ENCODE measurements at places on chromosomes 3 and 15. TPM values are rescaled to one million over a fixed set of nuclear protein-coding genes. Genes with fewer than 3 reads are reported as not detected.
A peak's percentile ranks its signal among the peaks of the same experiment; 100 is the strongest.

GRCh38 chr3:56573501-56573900 lies 16.5 kb downstream of the CCDC66 start:
- no peak for DNase-seq

DNA sequence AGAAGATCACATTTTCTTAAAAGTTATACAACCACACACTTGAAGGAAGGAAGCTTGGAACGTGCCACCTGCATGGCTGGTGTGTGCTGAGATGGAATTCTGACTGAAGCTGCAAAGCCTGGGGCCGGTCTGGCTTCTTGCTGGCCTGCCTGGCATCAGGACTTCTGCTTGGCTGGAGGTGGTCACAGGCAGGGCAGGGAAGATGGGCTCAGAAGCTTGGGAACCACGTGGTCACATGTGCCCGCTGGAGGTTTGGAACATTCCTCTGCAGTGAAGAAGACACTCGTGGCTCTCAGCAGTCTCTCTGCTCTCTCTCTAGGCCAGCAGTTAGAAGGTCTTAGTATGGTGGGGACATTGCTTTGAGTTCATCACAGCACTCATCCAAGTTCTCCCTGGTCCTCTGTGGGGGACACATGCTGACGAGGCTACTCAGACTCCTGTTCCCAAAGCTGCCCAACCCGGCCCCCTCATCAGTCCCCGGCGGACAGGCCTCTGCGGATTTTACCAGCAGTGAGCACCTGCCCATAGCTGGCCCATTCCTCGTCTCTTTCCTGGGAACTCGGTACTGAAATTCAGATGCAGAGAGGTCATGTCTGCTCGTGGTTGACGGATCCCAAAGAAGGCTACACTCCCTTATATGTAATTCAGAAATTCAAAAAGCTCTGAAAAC lies 229.0 kb downstream of the ADAMTS17 start:
- DNase-seq = no peak

GRCh38 chr15:42836251-42836650 lies 84.3 kb downstream of the TTBK2 start:
- no peak for DNase-seq

DNA sequence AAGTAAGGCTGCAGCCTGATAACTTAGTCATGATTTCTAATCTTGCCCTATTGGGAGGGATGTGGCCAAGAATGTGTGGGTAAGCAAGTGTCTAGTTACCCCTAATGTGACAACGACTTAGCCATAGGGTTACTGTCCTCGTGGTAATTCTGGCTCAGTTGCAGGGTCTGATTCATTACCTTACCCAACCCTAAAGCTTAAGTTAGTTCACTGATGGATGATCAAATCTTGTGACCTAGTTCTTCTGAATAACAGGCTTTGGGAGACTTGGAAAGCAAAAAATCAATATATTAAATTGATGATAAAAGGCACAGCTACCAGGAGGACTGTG lies 1.6 kb upstream of the INTS14 start:
- DNase-seq = no peak

- no peak for DNase-seq
Observed at GRCh38 chr3:152737021-152737908, 97.7 kb upstream of the P2RY1 start.

DNA sequence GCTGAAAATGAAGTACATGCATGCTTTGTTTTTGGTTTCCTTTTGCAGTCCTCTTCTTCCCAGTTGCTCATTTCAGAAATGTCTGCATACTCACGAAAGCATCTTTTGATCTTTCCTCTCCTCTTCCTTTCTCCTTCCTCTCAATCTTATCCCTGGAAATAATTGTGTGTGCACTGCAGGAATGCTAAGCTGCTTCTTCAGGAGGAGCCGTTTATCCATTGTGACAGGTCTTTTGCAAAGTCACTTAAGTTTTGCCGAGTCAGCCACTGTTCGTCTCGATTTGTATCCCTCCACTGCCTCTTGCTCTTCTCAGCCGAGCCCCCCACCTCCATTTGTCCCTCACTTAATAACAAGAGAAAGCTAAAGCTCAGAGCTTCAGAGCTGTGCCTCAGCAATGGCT lies 597.6 kb downstream of the AGBL1 start:
- no peak for DNase-seq

Gene AGBL1
- not detected for total RNA-seq

GRCh38 chr3:123678108-123678511 lies 93.3 kb upstream of the HACD2 start:
- DNase-seq = no peak

- no peak for DNase-seq
Observed at GRCh38 chr3:41836360-41837134, 125.4 kb downstream of the ULK4 start.

GRCh38 chr3:86969500-86970189 lies 21.3 kb downstream of the VGLL3 start:
- no peak for DNase-seq

DNA sequence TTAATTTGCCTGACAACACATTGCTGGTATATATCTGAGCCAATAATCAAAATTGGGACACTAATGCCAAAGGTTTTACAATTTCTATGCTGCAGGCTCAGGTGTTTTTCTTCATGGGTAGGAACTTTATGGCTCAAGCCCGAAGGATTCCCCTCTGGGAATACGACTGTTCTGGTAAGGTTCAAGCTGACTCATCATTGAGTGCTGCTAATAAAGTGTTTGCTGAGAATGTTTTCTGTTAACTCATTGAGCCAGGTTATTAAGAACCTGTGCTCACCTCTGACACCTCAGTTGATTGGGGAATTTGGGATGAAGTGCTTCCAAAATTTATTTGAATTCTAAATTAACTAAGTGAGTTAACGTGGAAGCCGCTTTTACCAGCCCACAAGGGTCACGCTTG lies 135.8 kb upstream of the CTDSPL start:
- DNase-seq = no peak

GRCh38 chr15:47529241-47529640 lies 188.1 kb upstream of the SEMA6D start:
- DNase-seq = no peak

DNA sequence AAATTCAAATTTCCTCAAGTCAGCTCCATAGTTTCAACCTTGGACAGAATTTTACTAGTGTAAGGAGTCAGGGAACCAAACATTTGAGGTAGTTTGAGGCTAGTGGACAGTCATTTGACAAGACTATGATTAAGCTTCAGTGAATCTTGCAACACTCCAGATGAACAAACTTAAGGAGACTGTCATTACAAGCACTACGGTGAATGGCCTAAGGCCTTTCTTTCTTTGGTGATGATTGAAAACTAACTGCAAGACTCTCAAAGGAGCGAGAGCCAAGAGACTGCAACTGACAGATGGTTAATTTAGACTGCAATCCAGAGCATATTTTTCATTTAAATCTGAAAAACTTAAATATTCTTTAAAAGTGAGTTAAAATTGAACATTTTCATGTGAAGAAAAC lies 272.3 kb upstream of the NECTIN3 start:
- DNase-seq = no peak

DNA sequence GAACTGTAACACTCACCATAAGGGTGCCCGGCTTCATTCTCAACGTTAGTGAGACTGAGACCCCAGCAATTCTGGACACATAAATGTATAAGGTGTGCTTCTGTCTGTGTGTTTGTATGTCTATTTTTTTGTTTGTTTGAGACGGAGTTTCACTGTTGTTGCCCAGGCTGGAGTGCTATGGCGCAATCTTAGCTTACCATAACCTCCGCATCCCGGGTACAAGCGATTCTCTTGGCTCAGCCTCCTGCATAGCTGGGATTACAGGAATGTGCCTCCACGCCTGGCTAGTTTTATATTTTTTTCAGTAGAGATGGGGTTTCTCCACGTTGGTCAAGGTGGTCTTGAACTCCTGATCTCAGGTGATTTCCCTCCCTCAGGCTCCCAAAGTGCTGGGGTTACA lies 43.3 kb upstream of the C2CD4B start:
- DNase-seq = no peak

DNA sequence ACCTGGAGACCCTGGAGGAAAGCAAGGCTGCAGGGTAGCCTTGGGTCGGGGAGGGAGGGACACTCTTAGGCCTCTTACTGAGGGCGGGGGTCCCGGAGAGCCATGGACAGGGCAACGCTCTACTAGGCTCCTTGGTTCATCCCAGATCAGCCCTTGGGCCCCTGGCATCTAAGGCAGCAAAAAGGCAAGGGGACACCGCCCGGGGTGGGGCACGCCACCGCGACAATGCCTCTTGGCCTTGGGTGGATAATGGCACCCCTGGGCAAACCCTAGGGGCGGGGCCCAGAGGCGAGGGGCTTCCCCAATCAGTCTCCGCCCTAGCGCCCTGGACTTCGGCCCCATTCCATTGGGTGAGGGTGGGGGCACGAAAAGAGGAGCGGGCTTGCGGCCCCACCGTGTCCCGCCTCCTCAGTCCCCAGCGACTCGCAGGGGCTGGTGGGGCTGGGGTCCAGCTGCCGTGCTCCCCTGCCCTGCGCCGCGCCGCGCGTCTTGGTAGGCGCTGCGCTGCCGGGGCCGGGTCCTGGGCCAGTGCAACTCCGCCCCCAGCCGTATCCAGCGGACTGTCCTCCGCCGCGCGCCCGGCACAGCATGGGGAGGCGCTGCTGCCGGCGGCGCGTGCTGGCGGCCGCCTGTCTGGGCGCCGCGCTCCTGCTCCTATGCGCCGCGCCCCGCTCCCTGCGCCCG lies at the start of gene CHST13:
Gene CHST13, plus strand, starts transcription at position 411 of the 684 bp plus-strand sequence. Its CDS starts 178 bp downstream, at position 589.
- DNase-seq = peak; percentile 48

Gene ADCY5
- total RNA-seq = 27.4 TPM

- DNase-seq = no peak
Observed at GRCh38 chr3:139281522-139282196, 62.2 kb upstream of the MRPS22 start.

- peak; percentile 74 for DNase-seq
Observed at GRCh38 chr3:39383045-39383880, at the start of gene SLC25A38. Gene SLC25A38 (plus strand): TSS chr3:39383370. CDS start chr3:39383725, 355 bp downstream.

- DNase-seq = no peak
Observed at GRCh38 chr3:38996193-38996592, 55.6 kb downstream of the SCN11A start.

DNA sequence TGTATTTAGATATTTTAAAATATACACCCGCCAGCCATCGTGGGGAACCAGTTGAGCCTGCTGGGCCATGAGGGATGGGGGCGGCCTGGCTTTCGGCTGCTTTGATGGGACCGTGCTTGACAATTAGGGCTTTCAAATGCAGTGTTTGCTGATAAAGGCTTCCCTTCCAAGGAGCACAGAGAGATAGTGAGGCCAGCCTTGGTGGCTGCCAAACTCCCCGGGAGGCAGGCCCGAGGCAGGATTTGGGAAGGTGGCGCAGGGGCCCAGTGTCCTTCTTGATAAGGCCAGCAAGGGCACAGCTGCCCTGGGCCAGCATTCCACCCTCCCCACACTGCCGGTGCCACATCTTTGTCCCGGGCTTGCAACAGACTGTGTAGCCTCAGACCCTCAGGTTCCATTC lies 75.6 kb downstream of the LINGO1 start:
- no peak for DNase-seq

- no peak for DNase-seq
Observed at GRCh38 chr15:28881170-28881569, 4.6 kb upstream of the APBA2 start.

DNA sequence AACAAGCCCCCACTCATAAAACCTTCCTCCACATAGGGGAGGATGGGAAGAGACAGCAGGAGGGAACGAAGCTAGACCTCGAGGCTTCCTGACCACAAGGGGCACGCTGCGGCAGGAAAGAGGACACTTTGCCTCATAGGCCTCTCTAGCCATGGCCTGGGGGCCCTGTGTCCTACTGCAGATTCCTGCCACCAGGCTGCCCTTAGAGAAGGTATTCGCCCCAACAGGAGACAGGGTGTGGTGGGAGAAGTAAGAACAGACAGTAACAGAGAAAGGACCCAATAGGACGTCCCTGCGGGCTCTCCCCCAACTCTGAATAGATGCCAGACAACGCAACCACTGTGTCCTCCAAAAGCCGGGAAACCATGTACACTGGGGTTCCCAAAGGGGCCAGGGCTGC lies 36.8 kb downstream of the ADCY5 start:
- DNase-seq = no peak

GRCh38 chr3:47874438-47874837 lies 71.5 kb downstream of the DHX30 start:
- no peak for DNase-seq

Gene PXK
- 21.6 TPM for total RNA-seq

GRCh38 chr15:32959077-32959476 lies 235.4 kb downstream of the FMN1 start:
- no peak for DNase-seq

DNA sequence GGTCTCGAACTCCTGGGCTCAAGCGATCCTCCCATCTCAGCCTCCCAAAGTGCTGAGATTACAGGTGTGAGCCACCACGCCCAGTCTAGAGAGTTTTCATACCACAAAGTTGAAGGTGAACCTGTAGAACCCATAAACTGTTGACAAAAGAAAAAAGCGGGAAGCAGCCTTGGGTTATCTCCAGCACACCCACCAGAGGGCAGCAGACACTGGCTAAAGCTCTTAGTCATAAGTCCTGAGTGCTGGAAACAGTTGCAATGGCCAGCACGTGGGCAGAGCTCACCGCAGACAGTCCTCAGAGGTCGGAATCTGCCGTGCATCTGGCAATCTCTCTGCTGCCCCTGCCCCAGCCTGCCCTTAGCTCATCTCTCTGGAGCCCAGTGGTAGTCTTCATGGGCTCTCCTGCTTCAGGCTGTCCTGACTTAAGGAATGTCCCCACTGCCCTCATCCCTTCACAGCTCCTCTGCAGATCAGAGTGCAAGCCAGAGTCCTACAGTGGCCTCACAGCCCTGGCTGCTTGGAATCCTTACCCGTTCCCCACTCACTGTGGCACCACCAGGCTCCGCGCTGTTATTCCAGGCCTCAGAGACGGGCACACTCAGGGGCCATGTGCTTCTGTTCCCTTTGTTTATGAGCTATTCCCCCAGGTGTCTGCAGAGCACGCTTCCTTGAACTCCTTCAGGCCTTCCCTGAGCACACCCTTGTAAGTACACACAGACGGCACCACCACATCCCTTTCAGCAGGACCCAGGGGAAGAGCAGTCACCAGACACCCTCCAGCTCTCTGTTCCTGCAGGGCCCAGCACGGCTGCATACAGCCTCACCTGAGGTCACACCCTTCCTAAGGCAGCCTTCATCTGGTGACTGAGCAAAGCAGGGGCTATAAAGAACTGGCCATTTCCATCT lies 8.8 kb upstream of the ELP6 start:
- DNase-seq = peak; percentile 85

DNA sequence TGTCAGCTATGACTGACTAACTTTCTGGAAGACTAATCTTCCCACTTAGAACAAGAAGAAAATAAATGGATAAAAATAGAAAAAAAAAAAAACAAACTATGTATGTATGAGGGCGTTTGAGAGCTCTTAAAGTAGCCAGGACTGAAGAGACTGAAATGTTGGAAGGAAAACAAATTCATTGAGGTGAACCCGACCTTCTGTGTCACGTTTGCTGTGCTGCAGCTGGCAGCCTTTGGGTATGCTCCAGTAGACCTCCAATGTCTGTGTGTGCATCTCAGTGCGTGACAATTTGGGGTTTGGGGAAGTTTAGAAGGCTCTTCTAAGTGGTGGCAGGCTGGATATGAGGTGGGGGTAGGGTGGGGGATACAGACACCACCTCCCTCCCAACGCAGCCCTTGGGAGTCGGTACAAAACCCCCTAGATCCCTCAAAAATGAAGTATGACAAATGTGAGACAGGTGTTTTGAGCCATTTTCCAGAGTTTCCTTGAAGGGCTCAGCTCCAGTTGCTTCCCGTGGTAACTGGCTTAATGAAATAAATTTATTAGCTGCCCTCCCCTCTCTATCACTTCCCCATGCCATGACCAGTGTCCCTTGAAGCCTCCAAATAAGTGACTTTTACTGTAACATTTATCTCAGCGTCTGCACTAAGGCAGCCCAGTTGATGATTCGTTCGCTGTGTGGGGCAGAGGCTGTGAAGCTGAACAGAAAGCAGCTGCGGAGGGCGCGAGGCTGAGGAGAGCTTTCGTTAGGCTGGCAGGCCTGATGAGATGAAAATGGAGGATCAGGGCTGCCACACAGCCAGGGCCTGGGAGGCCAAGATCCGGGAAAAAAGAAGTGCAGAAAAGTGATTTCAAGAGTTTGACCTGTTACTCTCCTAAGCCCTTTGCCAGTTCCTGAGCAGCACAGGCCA lies 34.9 kb upstream of the GABRB3 start:
- no peak for DNase-seq
